ENCODE measurements at places on chromosomes 12 and 14. TPM values are rescaled to one million over a fixed set of nuclear protein-coding genes. Genes with fewer than 3 reads are reported as not detected.

DNA sequence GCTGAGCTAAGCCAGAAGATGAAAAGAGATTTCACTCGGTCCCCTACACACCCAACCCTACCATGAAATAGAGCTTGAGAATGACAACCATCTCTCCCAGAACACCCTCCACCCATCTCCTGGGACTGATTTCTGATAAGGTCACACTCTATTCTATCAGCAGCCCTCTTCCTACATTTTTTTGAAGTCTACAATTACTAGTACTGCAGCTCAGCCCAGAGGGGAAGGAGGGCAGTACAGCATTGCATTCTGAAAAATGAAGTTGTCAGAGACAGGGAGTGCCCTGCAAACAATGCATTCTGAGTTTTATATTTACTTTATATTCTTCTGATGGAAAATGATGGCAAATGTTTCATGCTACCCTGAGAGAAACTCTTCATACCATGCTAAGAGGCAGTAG is 318.5 kb downstream of the BCAT1 start:
- DNase-seq, result no peak

- no peak for DNase-seq
Observed at GRCh38 chr14:106620368-106620767, 1094.0 kb downstream of the TMEM121 start.

The IFT81 gene
- 5.8 TPM for total RNA-seq

The CLEC7A gene
- total RNA-seq, result not detected

- DNase-seq, result no peak
Observed at GRCh38 chr12:27431185-27431584, 15.4 kb upstream of the SMCO2 start.

- DNase-seq, result no peak
Observed at GRCh38 chr12:62707939-62708338, 227.0 kb downstream of the PPM1H start.

DNA sequence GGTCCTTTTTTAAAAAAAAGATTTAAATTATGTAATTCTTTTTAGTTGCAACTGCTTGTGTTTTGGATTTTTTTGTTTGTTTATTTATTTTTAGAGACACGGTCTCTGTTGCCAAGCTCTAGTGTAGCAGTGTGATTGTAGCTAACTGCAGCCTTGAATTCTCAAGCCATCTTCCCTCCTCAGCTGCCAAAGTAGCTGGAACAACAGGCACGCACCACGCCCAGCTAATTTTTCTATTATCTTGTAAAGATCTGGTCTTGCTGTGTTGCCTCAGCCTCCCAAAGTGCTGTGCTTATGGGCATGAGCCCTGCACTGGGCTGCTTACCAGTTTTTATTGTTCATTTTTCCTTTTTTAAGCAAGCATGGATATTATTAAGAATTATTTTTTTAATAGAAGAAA is 10.6 kb upstream of the ART4 start:
- DNase-seq, result no peak

DNA sequence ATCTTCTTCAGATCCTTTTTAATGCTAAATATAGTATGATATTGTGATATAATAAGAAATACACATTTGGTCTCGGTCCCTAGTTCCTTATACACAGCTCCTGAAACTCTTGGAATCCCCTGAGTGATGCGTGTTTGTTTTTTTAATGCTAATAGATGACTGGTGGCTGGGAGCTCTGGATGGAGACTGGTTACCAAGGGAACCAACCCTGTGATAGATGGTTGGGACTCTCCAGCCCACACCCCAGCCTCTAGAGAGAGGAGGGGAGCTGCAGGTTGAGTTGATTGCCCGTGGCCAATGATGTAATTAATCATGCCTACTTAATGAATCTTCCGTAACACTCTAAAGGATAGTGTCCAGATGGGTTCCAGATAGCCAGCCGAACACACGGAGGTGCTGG is 140.6 kb downstream of the FBXL14 start:
- no peak for DNase-seq

DNA sequence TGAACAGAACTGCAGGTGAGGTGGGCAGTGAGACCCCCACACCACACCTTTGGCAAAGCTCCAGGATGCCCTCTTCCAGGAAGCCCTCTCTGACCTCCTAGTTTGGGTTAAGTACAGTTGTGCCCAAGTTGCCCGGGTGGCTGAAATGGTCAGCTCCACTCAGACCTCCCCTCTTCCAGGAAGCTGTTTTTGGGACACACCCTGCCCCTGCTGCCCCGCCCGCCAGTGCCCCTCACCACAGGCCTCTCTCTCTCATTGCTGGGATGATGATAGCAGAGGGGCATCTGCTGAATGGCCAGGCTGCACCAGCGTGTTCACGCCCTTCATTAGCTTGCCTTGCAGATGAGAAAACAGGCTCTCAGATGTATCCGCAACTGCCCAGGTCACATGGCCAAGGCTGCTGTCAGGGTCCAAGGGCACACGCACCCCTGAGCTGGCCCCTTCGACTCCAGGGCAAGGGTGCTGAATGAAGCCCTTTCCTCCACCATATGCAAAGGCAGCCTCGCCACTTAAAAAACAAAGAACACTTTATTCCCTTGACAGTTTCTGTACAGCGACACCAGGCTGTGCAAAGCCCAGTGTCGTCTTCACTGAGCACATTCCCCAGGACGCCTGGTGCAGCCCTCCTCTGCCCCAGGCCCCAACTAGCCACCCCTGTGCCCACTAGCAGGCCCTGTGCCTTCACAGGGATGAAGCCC is 15.5 kb downstream of the SLC25A29 start:
- DNase-seq, result no peak

- no peak for DNase-seq
Observed at GRCh38 chr12:128844031-128844635, 9.1 kb upstream of the GLT1D1 start.

DNA sequence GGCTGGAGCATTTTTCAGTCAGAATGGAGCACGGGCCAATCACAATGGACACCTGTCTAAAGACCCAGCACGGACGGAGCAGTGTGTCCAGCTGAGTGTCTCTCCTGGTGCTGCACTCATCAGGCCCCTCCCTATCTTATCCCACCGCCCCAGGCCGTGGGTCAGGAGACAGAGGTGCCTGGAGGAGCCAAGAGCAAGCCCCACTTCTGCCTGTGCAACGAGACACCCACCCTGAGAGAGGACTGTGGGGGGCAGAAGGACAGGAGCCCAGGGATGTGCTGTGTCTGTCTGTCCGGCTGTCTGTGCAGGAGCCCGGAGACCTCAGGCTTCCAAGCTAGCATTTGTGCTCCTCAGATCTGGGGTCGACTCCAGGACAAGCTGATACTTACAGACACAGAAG is 69.6 kb upstream of the SFSWAP start:
- DNase-seq, result no peak

The TPPP2 gene
- not detected for total RNA-seq

DNA sequence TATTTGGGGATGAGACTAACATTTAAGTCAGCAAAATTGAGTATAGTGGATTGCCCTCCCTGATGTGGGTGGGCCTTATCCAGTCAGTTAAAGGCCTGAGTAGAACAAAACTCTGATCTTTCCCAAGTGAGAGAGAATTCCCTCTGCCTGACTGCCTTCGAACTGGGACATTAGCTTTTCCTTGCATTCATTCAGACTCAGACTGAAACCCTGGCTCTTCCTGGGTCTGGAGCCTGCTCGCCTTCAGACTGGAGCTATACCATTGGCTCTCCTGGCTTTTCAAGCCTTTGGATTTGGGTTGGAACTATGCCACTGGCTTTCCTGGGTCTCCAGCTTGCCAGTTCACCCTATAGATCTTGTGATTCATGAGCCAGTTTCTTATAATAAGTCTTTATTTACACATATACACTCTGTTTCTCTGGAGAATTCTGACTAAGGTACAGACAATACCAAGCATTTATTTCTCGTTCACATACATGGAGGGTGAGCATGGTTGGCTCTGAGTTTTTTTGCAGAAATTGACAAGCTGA is 296.5 kb downstream of the ERC1 start:
- no peak for DNase-seq

DNA sequence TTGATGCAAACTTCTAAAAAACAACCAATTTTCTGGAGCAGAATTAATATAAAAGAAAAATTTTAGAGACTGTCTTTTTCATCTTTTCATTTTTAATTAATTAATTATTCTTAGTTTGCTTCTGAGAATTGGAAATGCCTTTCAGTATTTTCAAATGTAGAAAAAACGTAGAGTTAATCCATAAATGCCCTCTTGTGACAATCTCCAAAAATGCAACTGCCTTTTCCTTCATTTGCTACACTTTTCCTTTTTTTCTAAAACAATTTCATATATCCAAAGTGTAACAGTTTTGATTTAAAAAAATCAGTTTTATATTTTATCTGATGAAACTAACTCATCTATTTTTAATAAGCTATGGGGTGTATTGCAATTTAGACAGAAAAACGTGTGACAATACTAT is 409.3 kb downstream of the PRKD1 start:
- DNase-seq, result no peak

The TAS2R42 gene
- total RNA-seq, result not detected

The YARS2 gene
- 50.0 TPM for total RNA-seq

DNA sequence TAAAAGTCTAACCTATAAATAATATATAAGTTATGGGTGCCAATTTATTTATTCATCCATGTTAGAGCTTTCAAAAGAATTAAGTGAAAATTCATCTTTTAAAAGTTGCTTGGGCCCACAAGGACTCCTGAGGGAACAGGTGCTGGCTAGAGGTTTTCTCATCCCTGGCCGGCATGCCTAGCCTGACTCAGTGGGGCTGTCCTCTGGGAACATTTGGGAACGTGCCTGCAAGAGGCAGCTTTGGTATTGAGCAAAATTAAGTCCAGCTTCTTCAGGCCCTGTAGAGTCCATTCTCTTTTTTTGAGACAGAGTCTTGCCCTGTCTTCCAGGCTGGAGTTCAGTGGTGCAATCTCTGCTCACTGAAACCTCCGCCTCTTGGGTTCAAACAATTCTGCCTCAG is 44.7 kb downstream of the SPTB start:
- DNase-seq, result no peak

DNA sequence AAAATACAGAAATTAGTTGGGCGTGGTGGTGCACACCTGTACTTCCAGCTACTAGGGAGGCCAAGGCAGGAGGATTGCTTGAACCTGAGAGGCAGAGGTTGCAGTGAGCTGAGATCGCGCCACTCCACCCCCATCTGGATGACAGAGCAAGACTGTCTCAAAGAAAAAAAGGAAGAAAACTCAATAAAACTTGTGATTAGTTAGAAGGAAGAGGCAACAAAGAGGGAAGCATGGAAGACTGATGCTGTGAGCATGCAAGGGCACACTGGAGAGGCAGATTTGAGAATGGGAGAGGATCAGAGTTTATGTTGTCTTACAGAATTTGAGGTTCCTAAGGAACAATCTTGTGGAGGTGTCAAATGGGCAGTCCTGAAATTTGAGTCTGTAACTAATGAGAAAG is 2.8 kb upstream of the ZC2HC1C start:
- no peak for DNase-seq

DNA sequence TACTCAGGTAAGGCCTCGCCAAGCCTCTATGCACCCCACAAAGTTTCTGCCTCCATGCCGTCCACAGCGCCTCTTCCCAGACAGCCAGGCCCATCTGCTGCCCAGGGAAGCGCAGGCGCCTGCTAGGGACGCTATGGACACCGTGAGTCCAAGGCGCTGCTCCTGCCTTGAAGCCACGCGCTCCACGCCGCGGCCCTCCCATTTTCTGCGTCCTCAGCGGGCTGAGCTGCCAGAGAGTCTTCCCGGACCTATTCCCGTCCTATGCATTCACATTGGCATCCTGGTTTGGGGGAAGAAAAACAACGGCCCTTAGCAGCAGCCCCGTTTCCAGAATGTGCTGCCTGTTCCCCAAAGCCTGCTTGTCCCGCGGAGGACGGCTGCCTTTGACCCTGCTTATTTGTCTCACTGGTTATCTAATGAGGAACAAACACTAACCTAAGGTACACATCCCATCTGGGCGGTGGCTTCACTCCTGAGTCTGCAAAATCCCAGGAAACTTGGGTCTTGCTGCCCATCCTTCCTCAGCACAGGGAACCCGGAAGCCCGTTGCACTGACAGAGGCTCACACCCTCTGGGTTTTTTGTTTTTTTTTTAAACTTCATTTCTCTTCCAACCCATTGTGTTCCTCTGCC is 38.0 kb downstream of the MMAB start:
- no peak for DNase-seq

The VRTN gene
- total RNA-seq, result 4.1 TPM

DNA sequence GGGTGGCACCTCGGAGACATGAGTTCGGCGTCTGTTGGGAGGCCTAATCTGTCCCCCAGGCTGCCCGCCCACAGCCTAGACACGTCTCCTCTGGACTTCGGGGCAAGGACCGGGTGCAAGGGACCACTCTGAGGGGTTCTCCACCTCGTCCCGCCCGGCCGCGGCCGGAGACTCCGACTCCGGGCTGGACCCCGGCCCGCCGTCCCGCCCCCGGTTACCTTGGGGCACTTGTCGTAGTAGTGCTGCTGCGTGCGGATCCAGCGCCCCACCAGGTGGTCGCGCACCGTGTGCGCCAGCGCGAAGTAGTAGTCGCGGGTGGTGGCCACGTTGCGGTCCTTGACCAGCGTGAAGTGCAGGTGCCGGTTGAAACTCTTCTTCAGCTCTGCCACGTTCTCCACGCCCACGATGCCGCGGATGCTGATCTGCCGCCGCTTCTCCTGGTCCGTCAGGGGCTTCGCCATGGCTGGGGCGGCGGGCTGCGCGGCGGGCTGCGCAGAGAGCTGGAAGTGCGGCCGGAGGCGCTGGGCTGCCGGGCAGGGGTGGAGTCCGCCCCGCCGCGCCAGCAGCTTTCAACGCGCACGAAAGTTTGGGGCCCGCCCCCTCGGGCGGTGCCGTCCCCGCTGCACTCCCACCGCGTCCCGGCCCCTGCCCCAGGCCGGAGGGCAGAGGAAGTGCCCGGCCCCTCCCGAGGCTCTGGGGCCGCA is at the start of gene PYGL:
TSS of gene PYGL (minus strand) at position 541 of the 704 bp plus-strand sequence. CDS start at position 461, 80 bp downstream.
- DNase-seq, result peak; percentile 55

DNA sequence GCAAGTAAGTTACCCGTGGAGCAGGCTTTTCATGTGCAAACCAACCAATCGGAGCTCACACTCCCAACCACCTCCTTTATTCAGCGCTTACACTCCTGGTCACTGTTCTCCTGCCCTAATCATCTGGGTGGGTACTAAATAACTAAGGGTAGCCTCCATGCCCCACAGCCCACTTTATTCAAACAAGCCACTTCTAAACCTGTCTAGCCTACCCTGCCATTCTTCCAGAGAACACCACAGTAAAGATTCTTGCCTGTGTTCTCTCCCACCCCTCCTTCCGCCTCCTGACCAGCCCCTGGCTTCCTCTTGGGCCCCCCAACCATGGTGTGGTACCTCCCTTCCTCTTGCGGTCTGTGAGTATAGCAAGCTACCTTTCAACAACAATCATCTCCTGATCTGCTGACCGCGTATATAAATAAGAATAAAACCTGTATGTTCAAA is 581.9 kb downstream of the VRK1 start:
- no peak for DNase-seq

The CIDEB gene
- 0.31 TPM for total RNA-seq

DNA sequence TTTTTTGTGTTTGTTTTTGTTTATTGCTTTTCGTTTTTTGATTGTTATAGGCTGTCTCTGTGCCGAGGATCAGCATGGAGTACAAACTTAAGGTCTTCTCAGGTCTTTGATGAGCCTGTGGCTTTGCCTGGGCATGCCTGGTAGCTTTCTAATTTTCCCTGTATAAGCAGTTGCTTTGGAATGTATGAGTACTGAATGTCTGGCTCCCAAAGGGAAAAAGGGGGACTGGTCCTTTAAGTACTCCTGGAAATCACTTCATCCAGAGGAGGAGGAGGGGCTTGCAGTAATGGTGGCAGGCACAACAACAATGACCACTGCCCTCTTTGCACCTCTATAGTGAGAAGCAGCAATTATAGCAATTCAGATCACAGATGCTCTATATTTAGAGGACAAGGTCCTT is 67.6 kb upstream of the TTC7B start:
- DNase-seq, result no peak

Data from HT-29 (cell line).